Upper lobe of left lung (tissue), 6 donors: ENCODE measurements at places on chromosomes 3 and 15. TPM values are rescaled to one million over a fixed set of nuclear protein-coding genes. Genes with fewer than 3 reads are reported as not detected.

GRCh38 chr3:28994161-28994905, 286.5 kb upstream of the RBMS3 start:
- no peak overlapping the region for H3K27ac ChIP-seq
- H3K36me3 ChIP-seq, result no peaks in the 10 kb centered on the region
- H3K4me1 ChIP-seq, result no peaks in the 10 kb centered on the region
- DNase-seq, result no peak
- no peak overlapping the region for H3K4me3 ChIP-seq

GRCh38 chr3:118548434-118548833, 486.2 kb downstream of the IGSF11 start:
- DNase-seq, result no peak
- H3K27ac ChIP-seq, result no peak overlapping the region
- no peaks in the 10 kb centered on the region for H3K27me3 ChIP-seq
- no peaks in the 10 kb centered on the region for H3K36me3 ChIP-seq
- no peaks in the 10 kb centered on the region for H3K4me1 ChIP-seq

DNA sequence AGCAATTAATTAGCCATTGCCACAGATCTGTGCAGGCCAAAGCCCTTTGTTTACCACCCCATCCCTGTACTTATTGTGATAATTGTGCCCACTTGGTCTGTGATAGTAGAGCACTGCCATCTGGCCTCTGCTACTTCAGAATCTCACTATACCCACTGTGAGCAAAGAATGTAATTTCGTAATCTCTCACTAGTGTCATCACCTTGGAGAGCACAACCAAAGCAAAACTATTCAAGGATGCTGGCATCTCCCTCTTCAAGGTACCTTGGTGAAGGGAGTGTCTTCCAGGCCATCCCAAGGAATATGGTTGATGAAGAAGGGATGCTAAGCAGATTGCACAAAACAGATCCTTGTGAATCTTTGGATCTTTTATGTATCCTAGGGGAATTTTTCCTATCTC, 34.7 kb upstream of the NOX5 start:
- no peak for DNase-seq
- H3K4me3 ChIP-seq, result no peak overlapping the region
- H3K36me3 ChIP-seq, result no peaks in the 10 kb centered on the region
- no peaks in the 10 kb centered on the region for H3K27me3 ChIP-seq

Gene CCDC33
- total RNA-seq, result 3.8 TPM

DNA sequence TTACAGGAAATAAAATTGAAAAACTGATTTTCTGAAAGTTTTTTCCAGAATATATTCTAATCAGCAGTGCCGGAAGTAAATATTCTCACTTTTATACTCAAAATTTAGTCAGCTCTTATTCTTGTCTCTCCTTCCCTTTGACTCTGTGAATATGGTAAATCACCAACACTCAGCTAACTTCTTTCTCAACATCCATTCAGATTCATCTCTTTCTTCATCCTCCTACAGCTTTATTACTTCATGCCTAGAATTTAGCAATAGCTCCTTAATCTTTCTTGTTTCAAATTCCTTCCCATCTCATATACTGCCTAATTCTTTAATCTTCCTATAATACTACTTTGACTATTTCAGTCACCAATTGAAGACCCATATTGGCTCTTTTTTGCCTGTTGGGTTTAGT, 67.9 kb downstream of the FGF7 start:
- no peak overlapping the region for H3K27ac ChIP-seq

Gene NR1I2
- total RNA-seq, result not detected

Gene GHSR
- not detected for total RNA-seq
